ENCODE measurements at places on chromosomes 2 and 18. TPM values are rescaled to one million over a fixed set of nuclear protein-coding genes. Genes with fewer than 3 reads are reported as not detected.

POTEI gene
- 3.2 TPM for total RNA-seq

DNA sequence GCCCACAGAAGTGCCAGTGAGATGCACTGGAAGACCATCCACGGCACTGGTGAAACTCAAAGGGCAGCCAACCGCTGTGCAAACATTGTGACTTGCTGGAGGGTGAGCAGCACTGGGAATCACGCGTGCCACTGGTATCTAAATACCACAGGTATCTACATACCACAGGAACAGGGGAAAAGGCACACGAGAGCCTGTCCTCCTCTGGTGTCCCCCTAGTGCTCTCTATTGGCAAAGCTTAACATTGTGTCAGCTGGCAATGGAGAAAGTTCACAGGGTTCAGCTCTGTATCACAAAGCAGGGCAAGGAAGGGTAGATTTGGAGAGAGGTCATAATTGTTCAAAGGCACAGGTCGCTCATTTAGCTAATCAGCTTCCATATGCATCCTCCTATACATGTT is 12.6 kb upstream of the SEC11C start:
- no peaks in the 10 kb centered on the region for H3K36me3 ChIP-seq
- no peaks in the 10 kb centered on the region for H3K4me1 ChIP-seq
- H3K27me3 ChIP-seq, result peaks cover 26% of the 10 kb centered on the region
- no peak overlapping the region for H3K4me3 ChIP-seq

GRCh38 chr18:50331691-50332090 is 43.2 kb upstream of the SKA1 start:
- H3K27me3 ChIP-seq, result peaks cover 6% of the 10 kb centered on the region
- H3K36me3 ChIP-seq, result peaks cover 4% of the 10 kb centered on the region
- DNase-seq, result no peak
- H3K4me1 ChIP-seq, result no peaks in the 10 kb centered on the region
- H3K27ac ChIP-seq, result no peak overlapping the region

- no peak overlapping the region for H3K4me3 ChIP-seq
- peaks cover 33% of the 10 kb centered on the region for H3K4me1 ChIP-seq
- H3K27me3 ChIP-seq, result peaks cover 59% of the 10 kb centered on the region
- no peak overlapping the region for H3K27ac ChIP-seq
- H3K36me3 ChIP-seq, result peaks cover 5% of the 10 kb centered on the region
Measured at GRCh38 chr2:105177536-105178254, 63.8 kb upstream of the GPR45 start.

CRYGD gene
- 6.3 TPM for total RNA-seq

GRCh38 chr2:218252509-218253231 is 8.1 kb upstream of the GPBAR1 start:
- peaks cover 69% of the 10 kb centered on the region for H3K36me3 ChIP-seq
- H3K27me3 ChIP-seq, result no peaks in the 10 kb centered on the region
- DNase-seq, result no peak
- no peak overlapping the region for H3K27ac ChIP-seq

GLB1L gene
- total RNA-seq, result 5.2 TPM
